Tibial nerve (tissue), 4 donors: ENCODE measurements at places on chromosomes 1 and 21. TPM values are rescaled to one million over a fixed set of nuclear protein-coding genes. Genes with fewer than 3 reads are reported as not detected.

Gene C1QB
- total RNA-seq = 448 TPM

DNA sequence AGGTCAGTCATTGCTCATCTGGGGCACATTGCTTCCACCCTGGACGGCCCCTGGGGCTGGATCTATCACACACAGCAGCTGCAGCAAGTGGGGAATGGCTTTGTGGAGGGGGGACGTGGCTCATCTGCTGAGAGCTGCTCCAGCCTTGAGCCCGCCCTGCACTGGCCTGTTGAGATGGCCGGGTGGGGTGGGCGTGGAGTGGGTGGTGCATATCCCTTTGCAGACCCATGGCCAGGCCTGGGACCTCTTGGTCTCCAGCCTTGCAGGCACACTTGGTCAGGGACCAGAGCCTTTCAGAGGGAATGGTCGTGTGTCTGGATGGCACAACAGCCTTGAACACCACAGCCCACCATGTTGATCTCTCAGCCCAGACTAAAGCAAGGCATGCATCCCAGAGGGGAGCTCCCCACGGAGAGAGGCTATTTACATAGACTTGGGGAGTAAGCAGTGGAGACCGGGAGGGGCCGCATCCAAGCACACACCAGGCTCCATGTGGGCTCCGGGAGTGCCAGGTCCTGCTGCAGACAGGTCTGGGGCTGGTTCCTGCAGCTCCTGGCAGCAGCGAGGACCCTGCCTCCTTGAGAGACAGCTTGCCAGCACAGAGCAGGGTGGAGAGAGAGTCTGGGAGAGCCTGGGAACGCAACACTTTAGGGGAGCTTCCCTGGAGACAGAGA, 52.8 kb upstream of the SELENON start:
- H3K4me3 ChIP-seq = no peak overlapping the region
- H3K27ac ChIP-seq = no peak overlapping the region
- no peak for DNase-seq

Gene NPL
- 9.2 TPM for total RNA-seq

Gene RAVER2
- 8.2 TPM for total RNA-seq

DNA sequence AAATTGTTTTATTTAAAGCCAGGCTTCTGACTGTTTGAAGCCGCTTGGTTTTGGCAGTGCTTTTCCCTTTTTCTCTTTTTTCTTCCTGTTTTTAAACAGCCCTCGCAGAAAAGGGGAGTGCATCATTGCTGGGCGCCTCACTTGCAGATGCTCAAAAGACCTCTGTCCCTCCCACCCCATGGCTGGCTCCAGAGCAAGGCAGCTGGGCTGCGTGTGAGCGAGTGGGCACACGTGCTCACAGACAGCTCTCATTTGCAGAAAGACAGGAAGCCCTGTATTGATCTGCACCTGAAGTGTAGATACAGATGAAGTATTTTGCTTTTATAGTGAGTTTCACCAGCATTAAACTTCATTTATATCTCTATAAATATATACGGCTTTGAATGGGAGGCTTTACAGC, 8.8 kb downstream of the TNR start:
- no peaks in the 10 kb centered on the region for H3K4me1 ChIP-seq
- no peaks in the 10 kb centered on the region for H3K36me3 ChIP-seq
- H3K4me3 ChIP-seq = no peak overlapping the region
- DNase-seq = no peak
- H3K27me3 ChIP-seq = no peaks in the 10 kb centered on the region

GRCh38 chr1:70222716-70223235, 1.6 kb downstream of the SRSF11 start:
- H3K27me3 ChIP-seq = no peaks in the 10 kb centered on the region
- DNase-seq = no peak
- H3K36me3 ChIP-seq = peaks cover 16% of the 10 kb centered on the region
- peak overlapping the region; percentile 93 for H3K4me3 ChIP-seq
- H3K27ac ChIP-seq = peak overlapping the region; percentile 99

DNA sequence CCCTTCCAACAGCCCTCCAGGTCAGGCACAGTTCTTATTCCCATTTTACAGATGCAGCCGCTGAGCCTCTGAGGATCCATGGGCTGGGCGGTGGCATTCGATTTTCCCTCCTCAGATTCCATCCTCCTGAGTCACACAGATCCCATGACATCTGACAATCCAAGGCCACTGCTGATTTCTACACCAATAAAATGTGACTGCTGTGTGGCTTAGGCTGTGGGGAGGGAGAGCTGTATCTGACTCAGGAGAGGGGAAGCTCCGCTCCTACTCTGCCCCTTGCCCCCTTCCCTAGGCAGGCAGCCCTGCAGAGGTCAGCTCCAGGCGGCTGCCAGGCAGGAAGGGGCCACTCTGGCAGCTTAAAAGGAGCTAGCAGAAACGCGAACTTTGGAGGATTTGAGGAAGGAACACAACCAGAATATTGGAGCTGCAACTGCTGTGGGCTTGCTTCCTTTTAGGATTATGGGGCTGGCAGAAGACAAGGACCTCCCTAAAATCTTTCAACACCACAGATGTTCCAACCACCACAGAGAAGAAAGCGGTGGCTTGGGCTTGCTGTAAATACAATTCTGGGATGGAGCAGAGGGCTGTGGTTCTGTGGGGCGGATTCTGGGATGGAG, 50.0 kb downstream of the MRPL37 start:
- H3K4me3 ChIP-seq = no peak overlapping the region
- DNase-seq = peak; percentile 31
- peak overlapping the region; percentile 55 for H3K27ac ChIP-seq

Gene FAM163A
- not detected for total RNA-seq

Gene PCBP3
- 6.7 TPM for total RNA-seq

DNA sequence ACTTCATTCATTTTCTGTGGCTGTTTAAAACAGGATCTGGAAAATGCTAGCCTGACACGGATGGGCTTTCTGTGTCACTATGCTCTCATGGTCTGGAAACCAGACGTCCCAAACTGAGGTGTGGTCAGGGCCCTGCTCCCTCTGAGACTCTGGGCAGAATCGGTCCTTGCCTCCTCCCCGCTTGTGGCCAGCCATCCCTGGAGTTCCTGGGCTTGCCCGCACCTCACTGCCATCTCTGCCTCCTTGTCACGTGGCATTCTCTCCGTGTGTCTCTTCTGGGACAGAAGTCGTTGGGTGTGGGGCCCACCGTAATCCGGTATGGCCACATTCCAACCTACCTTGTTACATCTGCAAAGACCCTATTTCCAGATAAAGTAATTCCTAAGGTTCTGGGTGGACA, 10.1 kb upstream of the ACTRT2 start:
- H3K27ac ChIP-seq = no peak overlapping the region
- H3K4me3 ChIP-seq = no peak overlapping the region
- H3K27me3 ChIP-seq = peaks cover 20% of the 10 kb centered on the region
- no peaks in the 10 kb centered on the region for H3K4me1 ChIP-seq

GRCh38 chr1:103160281-103160680, 52.0 kb upstream of the COL11A1 start:
- no peak overlapping the region for H3K27ac ChIP-seq
- H3K36me3 ChIP-seq = no peaks in the 10 kb centered on the region
- H3K27me3 ChIP-seq = no peaks in the 10 kb centered on the region
- no peak for DNase-seq
- H3K4me1 ChIP-seq = no peaks in the 10 kb centered on the region
- no peak overlapping the region for H3K4me3 ChIP-seq

GRCh38 chr1:72481420-72481970, 199.2 kb upstream of the NEGR1 start:
- no peak overlapping the region for H3K27ac ChIP-seq
- DNase-seq = no peak
- H3K27me3 ChIP-seq = no peaks in the 10 kb centered on the region
- no peaks in the 10 kb centered on the region for H3K36me3 ChIP-seq
- no peak overlapping the region for H3K4me3 ChIP-seq

Gene DIRAS3
- total RNA-seq = 0.63 TPM

- no peak overlapping the region for H3K4me3 ChIP-seq
- H3K27ac ChIP-seq = no peak overlapping the region
- H3K27me3 ChIP-seq = no peaks in the 10 kb centered on the region
- no peaks in the 10 kb centered on the region for H3K4me1 ChIP-seq
- no peak for DNase-seq
Observed at GRCh38 chr1:32349211-32349708, 13.0 kb downstream of the FAM229A start.

Gene TPM3
- 207 TPM for total RNA-seq

Gene KRTAP10-4
- total RNA-seq = not detected

Gene CGN
- total RNA-seq = 3.0 TPM

DNA sequence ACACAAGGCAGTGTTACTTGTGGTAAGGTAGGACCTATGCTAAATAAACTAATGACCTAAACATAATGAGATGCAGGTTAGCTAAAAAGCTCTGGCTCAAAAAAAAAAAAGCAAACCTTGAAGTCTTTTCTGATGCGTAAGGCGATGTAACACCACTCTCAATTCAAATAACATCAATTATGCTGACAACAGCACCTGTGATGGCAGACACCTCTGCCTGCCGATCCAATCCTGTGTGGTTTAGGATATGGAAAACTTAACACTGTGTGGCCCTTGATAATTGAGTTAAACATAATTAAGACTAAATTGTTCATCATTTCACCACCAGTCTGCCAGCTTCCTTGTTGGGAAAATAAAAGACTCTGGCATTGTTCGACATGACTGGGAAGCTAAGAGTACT, 9.1 kb downstream of the RPAP2 start:
- H3K27me3 ChIP-seq = no peaks in the 10 kb centered on the region
- H3K4me3 ChIP-seq = no peak overlapping the region
- peaks cover 66% of the 10 kb centered on the region for H3K36me3 ChIP-seq
- no peak overlapping the region for H3K27ac ChIP-seq
- no peaks in the 10 kb centered on the region for H3K4me1 ChIP-seq

GRCh38 chr1:203796236-203796605, 798 bp downstream of the ZBED6 start:
- DNase-seq = no peak
- no peaks in the 10 kb centered on the region for H3K27me3 ChIP-seq
- no peaks in the 10 kb centered on the region for H3K36me3 ChIP-seq

Gene DCST2
- 1.3 TPM for total RNA-seq

DNA sequence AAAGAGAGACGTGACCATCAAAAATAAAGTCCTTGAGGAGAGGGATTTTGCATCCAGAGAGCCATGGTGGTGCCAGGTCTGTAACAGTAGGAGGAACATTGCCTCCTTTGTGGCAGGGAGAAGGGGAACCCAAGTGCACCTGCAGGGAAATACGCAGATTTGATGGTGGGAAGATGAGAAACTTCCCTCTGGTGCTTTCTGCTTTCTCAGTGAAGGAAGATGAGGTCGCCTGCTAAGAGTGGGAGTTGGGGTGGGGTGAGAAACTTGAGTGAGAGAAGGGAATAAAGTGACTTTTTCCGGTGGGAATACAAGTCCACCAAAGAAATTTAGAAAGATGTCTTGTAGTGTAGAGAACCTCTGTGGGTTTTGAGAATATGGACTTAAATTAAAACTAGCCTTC, 9.1 kb downstream of the PLA2G4A start:
- H3K27me3 ChIP-seq = no peaks in the 10 kb centered on the region
- H3K27ac ChIP-seq = no peak overlapping the region
- H3K4me1 ChIP-seq = no peaks in the 10 kb centered on the region
- no peak overlapping the region for H3K4me3 ChIP-seq
- no peak for DNase-seq

Gene BARHL2
- total RNA-seq = not detected

GRCh38 chr1:6466023-6466422, at the start of gene TNFRSF25:
Gene TNFRSF25 (minus strand): TSS chr1:6466173. CDS start chr1:6466107, 66 bp downstream.
- peak within 1 kb of the TSS; percentile 32 for H3K4me3 ChIP-seq
- no peak within 1 kb of the TSS for H3K27ac ChIP-seq
- H3K27me3 ChIP-seq = peaks cover 11% of the 10 kb centered on the region
- H3K4me1 ChIP-seq = no peaks in the 10 kb centered on the region
- DNase-seq = no peak

Gene OR14K1
- total RNA-seq = not detected

Gene DTL
- not detected for total RNA-seq

Gene CLCA4
- total RNA-seq = not detected

Gene FCRL3
- 0.63 TPM for total RNA-seq
